GM04503 (cell line): ENCODE measurements at places on chromosomes 5 and 9.
A peak's percentile ranks its signal among the peaks of the same experiment; 100 is the strongest.

DNA sequence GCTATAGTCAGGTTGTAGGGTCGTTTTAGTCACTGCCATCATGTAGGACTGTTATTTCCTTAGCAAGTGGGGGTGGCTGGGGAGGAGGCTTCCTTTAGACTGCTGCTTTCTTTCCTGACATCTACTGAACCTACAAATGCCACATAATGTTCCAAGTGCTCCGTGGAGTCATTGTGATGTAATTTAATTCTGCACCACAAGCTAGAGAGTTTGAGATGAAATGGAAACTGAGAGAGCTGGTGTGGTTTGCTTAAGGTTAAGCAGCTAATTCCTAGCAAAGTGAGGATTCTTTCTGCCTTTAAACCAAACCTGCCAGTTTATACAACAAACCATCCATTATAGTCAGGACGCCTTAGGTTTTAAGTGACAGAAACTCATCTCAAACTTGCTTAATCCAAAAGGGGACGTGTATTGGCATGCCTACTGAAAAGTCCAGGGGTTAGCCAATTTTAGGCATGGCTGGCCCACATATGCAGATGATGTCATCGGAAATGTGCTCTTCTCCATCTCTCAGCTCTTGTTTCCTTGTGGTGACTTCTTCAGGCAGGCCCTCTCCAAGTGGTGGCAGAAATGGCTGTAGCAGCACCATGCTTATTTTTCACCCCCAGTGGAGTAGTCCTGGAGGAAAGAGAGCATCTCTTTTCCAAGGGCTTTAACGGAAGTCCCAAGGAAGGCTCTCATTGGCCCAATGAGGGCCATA is 30.5 kb downstream of the ZNF618 start:
- no peak for DNase-seq

- no peak for DNase-seq
Measured at GRCh38 chr9:4585135-4585534, 77.0 kb upstream of the PLPP6 start.

GRCh38 chr9:111945216-111945615 is 48.6 kb downstream of the UGCG start:
- DNase-seq: no peak

DNA sequence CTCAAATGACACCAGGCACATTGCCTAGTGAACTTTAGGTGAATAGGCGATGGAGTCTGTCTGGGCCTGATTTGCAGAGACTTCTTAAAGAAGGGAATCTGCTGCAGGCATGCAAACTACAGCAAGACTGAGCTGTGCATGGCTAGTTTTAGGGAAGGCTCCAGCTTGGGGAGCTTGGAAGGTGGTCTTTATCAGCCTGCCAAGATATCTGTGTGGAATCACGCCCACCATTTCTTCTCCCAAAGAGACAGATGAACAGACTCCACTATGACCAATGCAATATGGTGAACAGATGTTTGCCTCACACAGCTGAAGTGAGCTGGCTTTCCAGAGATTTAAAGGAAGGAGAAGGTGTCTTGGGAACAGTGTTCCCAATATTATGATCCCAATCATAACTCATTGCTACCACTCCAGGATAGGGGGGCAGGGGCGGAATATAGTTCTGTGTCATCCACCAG is 129.0 kb upstream of the HMHB1 start:
- no peak for DNase-seq

- no peak for DNase-seq
Measured at GRCh38 chr9:83469722-83470121, 68.5 kb downstream of the FRMD3 start.

DNA sequence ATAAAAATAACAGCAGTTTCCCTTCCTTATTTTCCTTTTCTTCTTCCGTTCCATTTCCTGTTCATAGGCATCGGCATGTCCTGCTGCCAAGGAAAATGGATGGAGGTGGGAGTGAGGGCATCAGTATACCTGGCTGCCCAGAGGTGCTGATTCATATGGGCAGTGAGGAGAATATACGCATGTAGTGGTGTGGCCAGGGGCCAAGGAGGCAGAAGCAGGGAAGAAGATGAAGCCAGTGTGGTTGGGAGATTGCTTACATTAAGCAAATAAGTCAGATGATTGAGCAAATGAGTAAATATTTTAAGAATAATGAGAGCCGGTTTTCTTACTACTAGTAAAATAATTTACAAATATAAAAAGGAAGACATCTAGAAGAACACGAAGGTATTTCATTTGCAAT is 344.9 kb upstream of the PAPPA start:
- DNase-seq: no peak

- DNase-seq: no peak
Measured at GRCh38 chr9:9002826-9003583, 1203.4 kb upstream of the DMAC1 start.

DNA sequence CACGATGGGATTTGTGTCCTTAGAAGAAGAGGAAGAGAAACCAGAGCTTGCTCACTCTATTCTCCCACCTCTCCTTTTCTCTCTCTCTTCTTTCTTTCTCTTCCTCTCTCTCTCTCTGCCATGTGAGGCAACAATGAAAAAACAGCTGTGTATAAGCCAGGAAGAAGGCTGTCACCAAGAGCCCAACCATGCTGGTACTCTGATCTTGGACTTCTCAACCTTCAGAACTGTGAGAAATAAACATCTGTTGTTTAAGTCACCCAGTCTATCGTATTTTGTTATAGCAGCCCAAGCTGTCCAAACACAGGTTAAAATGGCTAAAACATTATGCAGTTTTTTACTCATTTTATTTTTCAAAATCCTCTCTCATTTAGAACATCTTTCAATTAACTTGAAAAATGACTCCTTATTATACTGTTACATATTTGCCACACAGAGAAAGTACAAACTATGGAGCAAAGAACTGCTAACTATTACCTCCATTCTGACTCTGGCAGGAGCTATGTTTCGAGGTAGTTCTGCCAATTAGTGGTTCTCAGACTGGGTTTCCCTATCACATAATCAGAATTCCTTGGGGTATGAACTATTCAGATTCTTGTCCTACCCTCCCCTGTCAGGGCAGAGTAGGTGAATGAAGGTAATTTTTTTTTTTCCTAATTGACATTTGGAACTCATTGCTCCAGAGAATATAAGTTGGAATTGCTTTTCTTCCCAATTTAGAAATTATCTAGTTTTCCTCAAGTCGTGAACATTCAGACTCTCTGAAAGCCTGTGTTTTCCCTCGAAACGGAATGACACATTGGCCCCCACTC is 434.6 kb downstream of the ENC1 start:
- no peak for DNase-seq

- DNase-seq: no peak
Measured at GRCh38 chr5:76074487-76075065, 8.6 kb upstream of the SV2C start.

DNA sequence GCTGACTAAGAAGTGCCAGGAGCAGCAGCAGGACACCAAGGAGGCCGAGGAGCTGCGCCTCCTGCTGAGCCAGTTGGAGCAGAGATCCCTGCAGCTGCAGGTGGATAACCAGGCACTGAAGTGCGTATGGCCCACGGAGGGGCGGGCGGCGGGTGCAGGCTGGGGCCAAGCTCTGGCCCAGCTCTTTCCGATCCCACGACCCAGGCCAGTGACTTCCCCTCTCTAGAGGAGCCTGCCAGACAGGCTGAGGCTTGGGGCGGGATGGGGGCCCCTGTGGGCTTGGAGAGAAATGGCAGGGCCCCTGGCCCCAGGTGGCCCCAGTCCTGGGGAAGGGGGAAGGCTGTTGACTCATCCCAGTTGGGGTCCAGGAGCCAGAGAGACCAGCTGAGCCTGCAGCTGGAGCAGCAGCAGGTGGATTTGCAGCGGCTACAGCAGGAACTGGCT is 3.6 kb downstream of the PTRH1 start:
- DNase-seq: no peak

DNA sequence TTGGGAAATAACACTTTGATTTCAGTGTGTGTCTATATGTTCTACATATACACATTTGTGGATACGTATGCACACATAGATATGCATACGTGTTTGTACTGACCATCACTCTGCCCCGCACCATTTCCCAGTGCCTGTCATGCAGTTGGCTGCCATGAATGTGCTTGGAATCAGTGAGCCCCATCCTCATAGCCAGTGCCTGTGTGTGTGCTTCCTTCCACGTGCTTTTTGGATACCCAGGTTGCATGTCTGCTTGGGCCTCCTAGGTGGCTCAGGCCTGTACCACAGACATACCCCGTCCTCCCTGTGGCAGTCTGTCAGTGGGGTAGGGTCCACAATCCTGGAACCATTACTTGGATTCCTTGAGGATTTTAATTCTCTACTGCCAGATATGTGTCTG is 243.6 kb downstream of the FANCC start:
- no peak for DNase-seq

- no peak for DNase-seq
Measured at GRCh38 chr9:110278080-110278707, 21.9 kb upstream of the TXN start.

DNA sequence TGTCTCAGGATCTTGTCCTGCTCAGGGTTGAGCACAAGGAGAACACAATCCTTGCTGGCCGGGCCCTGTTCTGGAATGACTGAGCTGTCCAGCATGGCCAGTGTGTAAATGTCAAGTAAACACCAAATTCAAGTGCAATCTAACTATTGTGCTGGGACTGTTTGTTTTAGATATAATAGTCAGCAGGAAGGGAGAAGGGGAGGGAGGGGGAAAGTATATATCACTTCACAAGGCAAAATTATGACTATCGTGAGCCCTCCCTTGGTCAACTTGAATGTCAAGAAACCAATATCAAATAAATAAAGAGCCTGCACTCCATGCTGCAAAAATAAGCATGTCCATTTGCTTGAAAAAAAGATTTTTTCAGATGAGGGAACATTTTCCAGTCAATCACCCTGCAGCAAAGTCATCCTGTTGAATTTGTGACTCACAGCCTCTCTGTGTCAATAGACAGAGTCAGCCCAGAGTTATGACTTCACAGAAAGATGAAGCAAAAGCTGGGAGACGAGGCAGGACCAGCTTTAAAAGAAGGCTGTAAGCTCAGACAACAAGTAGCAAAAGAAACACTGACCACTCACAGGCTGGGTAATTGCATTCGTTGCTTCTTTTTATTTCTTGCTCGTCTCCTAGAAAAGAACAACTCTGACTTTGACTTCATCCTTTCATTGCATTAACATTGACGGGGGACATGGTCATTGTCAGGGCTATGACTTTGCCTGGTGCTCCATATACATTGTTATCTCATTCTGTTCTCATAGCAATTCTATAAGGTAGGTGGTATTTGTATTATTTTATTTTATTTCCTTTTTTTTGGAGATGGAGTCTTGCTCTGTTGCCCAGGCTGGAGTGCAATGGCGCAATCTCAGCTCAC is 15.3 kb upstream of the KLF4 start:
- peak; percentile 42 for DNase-seq

GRCh38 chr5:27242258-27242626 is 203.9 kb upstream of the CDH9 start:
- DNase-seq: no peak

- no peak for DNase-seq
Measured at GRCh38 chr5:124182133-124182532, 564.3 kb downstream of the ZNF608 start.

DNA sequence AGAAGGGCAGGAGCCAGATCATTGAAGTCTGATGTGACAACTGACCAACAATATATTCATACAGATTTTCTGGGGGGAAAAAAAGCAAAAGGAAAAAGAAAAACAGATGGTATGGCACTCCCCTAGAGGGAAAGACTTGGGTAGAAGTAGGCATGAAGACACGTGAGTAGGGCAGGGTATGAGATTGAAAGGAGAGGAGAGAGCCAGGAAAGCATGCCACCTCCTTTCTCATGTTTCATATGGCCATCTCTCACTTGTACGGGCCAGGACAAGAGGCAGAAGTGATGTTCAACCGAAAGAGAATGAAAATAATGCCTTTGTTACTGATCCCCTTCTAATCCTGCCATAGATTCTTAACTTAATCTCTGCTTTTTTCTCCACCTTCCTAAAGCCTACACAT is 139.0 kb upstream of the ACTBL2 start:
- no peak for DNase-seq

- no peak for DNase-seq
Measured at GRCh38 chr9:94827584-94828304, 101.2 kb downstream of the AOPEP start.

GRCh38 chr9:93126151-93126781 is 7.8 kb downstream of the NINJ1 start:
- DNase-seq: no peak

GRCh38 chr9:89594811-89595550 is 9.8 kb upstream of the GADD45G start:
- no peak for DNase-seq

DNA sequence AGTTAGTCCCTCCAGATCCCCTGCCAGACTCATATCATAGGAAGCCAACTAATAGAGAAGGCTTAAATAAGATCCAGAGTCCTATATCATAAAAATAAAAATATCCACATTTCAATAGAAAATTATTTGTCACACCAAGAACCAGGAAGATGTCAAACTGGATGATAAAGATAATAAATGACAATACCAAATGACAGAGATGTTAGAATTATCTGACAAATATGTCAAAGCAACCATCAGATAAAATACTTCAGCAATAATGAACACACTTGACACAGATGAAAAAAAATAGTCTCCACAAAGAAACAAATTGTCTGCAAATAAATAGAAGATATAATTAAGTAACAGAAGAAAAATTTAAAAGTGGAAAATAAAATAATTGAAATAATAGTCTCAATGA is 300.7 kb upstream of the FTMT start:
- DNase-seq: no peak

DNA sequence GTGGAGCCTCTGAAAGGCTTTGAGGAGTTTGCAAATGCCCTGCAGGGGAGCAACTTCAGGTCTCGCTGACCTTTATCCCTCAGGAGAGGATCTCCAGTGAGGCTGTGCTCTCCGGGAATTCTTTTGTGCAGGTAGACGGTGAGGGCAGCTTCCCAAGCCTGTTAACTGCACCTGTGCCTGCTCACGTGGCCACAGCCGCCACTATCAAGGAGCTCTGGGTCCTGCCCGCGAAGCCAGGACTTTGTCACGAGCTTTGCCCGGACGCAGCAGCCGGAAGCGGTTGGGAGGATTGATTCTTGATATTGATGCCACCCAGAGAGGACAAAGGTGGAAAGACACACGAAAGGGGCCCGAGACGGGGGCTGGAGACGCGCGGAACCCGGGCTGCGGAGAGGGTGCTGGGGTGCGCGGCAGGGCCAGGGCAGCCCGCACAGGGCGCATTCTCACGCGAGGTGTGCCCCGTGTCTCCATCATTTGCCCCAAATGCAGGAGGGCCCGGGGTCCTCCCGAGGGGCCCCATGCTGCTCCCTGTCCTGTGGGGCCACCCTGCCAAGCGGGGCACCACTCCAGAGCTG is 18.2 kb downstream of the SLC9A3 start:
- no peak for DNase-seq

- no peak for DNase-seq
Measured at GRCh38 chr5:37090781-37091180, 158.4 kb downstream of the CPLANE1 start.
